ENCODE measurements at places on chromosomes 1 and 21. TPM values are rescaled to one million over a fixed set of nuclear protein-coding genes. Genes with fewer than 3 reads are reported as not detected.

C1orf53 gene
- total RNA-seq = not detected

MROH7 gene
- 0.37 TPM for total RNA-seq

DENND2C gene
- 1.1 TPM for total RNA-seq

CHIA gene
- total RNA-seq = not detected

GRCh38 chr1:239260842-239261241 lies 125.5 kb upstream of the CHRM3 start:
- no peak for DNase-seq

- DNase-seq = no peak
Observed at GRCh38 chr1:245877976-245878375, 629.1 kb downstream of the SMYD3 start.

GRCh38 chr1:168966636-168967035 lies 139.9 kb upstream of the ATP1B1 start:
- no peak for DNase-seq

- DNase-seq = no peak
Observed at GRCh38 chr21:34498623-34499022, 13.4 kb downstream of the KCNE1 start.

- no peak for DNase-seq
Observed at GRCh38 chr1:36836196-36836883, 198.0 kb downstream of the GRIK3 start.

DNA sequence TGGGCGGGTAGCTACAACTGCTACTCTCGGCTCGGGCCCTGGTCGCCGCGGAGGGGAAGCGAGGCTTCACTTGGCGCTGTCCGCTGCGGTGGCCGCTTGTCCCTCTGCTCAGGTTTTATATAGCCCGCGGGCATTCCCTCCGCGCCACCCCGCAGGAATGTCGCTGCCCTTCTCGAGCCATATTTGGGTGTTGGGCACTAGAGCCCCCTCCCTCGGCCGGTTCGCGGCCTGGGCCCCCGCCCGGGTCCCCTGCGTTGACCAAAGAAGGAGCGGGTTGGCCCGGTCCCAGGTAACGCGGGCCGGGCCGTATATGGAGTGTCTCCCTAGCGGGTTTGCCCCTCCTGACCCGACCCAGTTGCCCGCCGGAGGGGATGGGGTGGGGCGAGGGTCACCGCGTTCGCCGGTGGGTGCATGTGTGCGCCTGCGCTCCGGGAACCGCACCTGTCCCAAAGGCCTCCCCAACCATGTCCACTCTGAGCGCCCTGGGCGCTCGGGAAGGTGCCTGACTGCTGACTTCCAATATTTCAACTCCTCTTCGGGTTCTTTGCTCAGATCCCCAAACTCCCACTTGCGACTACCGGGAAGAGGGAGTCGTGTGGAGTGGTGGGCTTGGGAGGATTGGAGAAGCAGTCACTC lies at the start of gene ACTA1:
Gene ACTA1, minus strand, starts transcription at position 90 of the 636 bp plus-strand sequence. CDS start 979 bp downstream, outside the sequence.
- DNase-seq = no peak

DNA sequence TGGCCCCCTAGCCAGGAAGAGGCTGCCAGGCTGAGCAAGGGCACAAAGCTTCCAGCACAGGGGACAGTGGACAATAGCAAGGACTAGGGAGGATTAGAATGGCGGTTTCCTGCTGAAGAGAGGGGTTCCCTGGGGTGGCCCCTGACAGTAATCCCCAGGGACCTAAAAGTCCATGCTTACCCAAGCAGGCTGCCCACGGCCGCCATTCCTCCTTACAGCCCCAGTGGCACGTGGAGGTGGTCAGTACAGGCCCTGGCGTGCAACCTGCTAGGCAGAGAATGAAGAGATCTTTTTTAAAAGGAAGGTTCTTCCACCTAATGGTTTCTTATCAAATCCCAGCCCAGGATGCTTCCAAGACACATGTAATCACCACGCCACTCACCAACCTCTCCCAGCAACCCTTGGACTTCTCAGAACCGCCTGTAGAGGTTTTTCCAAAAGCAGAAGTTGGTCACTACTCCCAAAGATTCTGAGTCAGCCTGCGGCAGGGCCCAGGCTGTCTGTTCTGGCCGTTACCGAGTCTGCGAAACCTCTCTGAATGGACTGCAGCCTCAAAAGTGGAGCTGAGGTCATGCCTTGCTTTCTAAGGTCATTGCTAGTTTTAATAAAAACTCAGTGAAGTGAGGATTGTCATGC lies 926 bp downstream of the MRPL55 start:
- DNase-seq = no peak

DNA sequence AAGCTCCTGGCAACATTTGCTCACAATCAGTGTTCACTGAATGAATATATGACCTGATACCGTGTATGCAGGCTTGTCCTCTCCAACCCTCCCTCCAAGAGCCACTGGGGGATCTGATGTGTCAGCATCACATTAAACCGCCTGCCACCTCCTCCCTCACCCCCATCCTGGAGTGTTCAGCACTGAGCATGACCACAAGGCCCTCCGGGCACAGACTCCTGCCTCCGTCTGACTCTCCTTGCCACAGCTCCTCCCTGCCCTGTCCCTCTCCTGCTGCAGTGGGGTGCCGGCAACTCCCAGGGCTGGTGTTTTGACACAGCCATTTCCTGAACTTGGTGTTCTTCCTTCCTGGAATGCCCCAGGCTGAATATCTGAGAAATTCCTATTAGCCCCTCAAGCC lies 136.7 kb downstream of the FCRL5 start:
- DNase-seq = no peak

DNA sequence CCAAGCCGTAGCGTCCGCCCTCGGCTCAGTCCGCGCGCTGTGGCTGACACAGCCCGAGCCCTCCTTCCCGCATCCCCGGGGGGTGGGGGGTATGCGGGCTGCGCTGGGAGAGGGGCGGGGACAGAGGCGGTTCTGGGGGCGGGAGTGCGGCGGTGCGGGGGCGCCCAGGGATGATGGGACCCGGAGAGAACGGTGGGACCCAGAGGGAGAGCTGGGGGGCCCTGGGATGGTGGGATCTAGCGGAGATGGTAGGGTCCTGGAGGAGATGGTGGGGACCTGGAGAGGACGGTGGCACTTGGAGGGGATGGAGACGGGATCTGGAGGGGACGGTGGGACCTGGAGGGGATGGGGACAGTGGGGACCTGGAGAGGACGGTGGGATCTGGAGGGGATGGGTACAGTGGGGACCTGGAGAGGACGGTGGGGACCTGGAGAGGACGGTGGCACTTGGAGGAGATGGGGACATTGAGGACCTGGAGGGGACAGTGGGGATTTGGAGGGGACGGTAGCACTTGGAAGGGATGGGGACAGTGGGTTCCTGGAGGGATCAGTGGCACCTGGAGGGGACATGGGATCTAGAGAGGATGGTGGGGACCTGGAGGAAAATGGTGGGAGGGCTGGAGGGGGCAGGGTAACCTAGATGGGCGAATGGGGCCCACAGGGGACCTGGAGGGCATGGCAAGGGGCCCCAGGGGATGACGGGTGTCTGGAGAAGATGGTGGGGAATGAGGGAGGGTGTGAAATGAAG lies 477 bp downstream of the SNAP47 start:
- no peak for DNase-seq

GRCh38 chr1:196603651-196604050 lies 4.6 kb downstream of the KCNT2 start:
- DNase-seq = no peak

DNA sequence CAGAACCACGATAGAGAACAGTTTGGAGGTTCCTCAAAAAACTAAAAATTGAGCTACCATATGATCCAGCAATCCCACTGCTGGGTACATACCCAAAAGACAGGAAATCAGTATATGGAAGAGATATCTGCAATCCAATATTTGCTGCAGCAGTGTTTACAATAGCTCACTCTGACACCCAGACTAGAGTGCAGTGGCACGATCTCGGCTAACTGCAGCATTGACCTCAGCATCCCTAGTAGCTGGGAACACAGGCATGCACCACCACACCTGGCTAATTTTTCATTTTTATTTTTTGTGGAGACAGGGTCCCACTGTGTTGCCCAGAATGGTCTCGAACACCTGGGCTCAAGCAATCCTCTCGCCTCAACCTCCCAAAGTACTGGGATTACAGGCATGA lies 13.1 kb downstream of the TTC13 start:
- no peak for DNase-seq

DNA sequence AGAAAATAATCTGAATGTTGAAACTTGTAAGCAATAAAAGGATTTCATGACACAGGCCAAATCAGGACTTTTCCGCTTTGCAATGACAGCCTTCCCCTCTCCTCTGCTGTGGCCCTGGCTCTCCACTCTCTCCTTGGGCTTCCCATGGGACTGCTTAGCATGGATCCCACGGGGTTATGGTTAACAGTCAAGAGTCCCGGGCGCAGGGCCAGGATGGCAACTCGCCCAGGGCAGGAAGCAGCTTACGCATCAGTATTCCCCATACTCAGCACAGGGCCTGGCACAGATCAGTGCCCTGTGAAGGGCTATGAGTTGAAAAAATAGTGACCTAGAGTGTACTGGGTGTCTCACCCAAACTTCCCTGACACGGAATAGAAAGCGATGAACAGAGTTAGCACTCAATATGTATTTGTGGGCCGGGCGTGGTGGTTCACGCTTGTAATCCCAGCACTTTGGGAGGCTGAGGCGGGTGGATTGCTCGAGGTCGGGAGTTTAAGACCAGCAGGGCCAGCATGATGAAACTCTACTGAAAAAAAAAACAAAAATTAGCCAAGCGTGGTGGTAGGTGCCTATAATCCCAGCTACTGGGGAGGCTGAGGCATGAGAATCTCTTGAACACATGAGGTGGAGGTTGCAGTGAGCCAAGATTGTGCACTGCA lies 29.1 kb upstream of the GRHL3 start:
- no peak for DNase-seq

GRCh38 chr1:109500941-109501381 lies 7.1 kb downstream of the CYB561D1 start:
- DNase-seq = no peak

DNA sequence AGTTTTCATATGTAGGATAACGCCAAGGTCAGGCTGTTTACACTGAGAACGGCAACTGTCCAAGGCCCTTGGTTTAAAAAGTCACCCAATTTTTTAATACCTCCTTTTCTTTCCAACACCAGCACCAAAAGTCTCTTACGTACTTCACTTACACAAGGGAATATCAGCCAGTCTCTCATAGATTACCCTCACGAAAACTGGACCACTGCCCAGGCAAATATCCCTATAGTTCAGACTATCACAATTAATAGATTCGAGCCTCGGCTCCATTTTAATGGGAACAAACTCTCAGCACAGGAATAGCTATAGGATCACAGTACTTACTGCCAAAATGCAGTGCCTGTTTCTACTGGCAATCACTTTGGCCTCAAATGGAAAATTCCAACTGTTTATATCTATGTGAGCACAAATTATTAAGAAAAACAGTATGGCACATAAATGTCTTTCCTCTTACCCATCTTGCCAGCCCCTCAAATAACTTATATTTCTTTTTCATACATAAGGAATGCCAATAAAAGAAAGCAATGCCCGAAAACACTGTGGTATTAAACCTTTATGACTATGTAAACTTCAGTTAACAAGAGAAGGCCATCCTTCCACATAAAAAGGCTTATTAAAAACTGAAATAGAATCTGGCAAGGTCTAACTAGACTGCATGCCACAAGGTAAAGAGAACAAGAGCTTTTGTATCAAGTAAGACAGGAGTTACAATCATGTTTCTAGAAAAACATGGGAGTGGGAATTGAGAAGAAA lies 97.8 kb downstream of the SLC45A1 start:
- DNase-seq = no peak

GRCh38 chr21:44374601-44375280 lies 21.3 kb downstream of the TRPM2 start:
- DNase-seq = no peak

DNA sequence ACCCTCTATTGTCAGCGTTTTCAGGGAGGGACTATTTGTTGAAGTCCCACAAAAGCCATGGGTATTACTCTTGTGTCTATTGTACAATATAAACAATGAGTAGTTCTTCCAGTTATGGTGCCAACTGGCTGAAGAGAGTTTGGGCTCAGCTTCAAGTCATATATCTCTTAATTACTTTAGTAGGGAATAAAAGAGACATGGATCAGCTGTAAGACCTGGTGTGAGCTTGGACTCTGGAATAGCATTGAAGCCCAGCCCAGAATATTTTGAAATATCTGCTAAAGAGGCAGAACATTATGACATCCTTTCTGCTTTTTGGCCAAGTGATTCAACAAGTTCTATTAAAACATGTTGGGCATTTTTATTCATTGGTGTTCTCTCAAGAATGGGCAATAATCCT lies 224.9 kb downstream of the BACH1 start:
- no peak for DNase-seq

- DNase-seq = no peak
Observed at GRCh38 chr1:63381741-63382140, 14.3 kb downstream of the ALG6 start.

DNA sequence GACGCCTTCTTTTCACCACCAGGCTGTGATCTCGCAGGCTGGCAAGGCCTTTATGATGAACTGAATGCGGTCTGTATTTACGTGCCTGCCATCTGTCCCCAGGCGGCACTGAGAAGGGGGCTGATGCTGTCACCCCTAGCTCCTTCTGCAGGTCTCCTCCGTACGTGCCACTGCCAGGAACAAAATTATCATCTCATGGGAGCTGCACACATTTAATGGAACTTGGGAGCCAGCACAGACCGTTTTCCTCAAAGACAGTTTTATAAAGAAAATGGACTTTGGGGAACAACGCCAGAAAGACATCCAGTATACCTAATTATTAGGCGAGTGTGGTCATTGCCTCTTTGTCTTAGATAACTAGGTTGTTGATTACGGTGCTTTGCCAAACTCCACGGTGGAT lies 434.5 kb downstream of the KIF26B start:
- no peak for DNase-seq

DNA sequence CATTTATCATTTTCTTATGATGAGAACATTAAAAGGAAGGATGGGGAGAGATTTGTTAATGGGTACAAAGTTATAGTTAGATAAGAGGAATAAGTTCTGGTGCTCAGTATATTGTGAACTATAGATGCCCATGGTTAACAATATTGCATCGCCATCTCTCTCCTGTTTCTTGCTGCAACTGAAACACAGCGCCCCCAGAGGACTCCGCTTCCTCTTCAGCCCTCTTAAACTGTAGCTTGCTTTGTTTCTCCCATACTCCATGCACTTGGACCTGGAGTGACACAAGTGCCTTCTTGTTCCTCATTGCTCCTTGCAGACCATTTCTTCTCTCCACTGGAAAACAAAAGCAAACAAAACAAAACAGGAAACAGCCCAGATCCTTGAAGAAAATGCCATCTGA lies 70.1 kb upstream of the NTPCR start:
- DNase-seq = no peak

DNA sequence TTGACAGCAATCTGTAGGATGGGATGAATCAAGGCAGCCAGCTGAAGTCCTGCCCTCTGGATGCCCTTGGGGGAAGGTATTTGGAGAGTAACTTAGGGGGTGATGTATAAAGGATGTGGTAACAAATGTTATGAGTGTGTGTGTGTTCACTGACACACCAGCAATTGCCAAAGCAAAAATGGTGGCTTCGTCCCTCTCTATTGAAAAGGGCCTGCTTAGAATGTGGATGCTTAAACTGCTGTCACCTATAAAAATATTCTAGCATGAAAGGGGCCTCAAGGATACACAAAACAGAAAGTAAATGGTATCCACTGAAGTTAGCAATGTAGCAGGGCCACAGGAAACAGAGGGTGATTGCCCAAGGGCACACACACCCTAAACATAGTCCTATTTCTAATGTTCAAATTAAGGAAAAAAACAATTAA lies 15.1 kb upstream of the AIM2 start:
- DNase-seq = no peak

Measured in T-helper 17 cell (primary cell).